Osteoblast (primary cell): ENCODE measurements at places on chromosomes 7 and 10. TPM values are rescaled to one million over a fixed set of nuclear protein-coding genes. Genes with fewer than 3 reads are reported as not detected.

DNA sequence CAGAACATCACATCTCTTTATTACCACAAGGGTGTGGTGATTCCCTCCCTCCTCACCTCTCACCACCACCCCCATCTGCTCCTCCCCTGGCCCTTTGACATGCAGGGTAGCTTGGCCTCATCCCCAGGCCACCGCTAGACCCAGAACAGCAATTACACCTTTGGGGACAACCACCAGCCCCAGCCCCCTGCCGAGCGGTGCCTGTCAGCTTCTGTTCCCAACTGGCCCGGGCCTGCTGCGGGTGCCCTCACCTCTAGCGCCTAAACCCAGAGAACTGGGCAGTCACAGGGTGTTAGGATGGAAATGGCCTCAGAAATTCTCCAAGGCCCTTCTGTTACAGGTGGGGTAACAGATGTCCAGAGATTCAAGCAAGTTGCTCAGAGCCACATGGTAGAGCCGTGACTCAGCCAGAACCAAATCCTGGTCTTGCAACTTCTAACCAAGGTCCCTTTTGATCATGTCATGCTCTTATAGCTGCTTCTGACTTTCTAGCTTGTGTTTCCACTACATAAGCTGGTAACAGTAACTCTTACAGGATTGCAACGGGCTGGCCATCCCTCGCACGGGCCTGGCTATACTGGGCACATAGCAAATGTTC, 78.0 kb downstream of the PRKAG2 start:
- no peak for DNase-seq

GRCh38 chr10:78736926-78737630, 331.7 kb upstream of the ZMIZ1 start:
- no peak for DNase-seq

GRCh38 chr7:97006055-97006815, 882 bp downstream of the DLX6 start:
- DNase-seq = peak; percentile 97

- no peak for DNase-seq
Observed at GRCh38 chr7:151923097-151923876, 33.0 kb upstream of the GALNTL5 start.

DNA sequence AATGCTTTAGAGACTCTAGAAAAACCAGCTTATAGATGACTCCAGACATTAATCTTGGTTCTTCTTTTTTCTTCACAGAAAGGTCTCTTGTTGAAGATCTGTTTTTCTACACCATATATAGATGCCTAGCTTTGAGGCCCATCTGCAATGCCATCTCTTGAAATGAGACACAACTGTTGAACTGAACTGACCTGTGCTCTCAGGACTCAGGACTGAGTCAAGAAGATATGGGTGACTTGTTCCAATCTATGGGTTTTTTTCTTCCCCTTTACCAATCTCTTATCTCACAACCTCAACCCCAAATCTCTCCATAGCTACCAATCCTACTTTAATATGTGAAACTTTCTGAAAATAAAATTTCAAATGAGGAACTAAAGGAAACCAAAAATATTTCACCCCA, 194.7 kb downstream of the SNX13 start:
- DNase-seq = no peak

GRCh38 chr7:111145472-111145871, 54.5 kb downstream of the LRRN3 start:
- no peak for DNase-seq

DNA sequence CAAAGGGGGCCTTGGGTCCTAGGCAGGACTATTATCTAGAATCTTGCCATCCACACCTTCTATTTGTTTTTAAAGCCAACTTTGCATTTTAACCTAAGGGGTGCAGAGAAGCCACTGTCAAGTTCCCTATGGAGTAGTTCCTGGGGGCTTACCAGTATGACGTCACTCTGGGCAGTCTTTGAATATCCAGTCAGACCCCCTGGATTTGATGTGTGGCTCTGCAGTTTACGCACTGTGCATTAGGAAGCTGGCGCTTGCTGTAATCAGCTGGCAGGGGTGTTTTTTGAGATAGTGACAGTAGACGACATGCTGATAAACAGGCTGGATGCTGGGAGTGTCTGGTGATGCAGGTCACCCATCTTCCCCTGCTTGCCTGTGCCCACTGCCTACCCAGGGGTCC, 892.7 kb upstream of the ZNF722 start:
- DNase-seq = no peak

- peak; percentile 61 for DNase-seq
Observed at GRCh38 chr7:129613016-129613337, 1.5 kb downstream of the NRF1 start.

- no peak for DNase-seq
Observed at GRCh38 chr10:46229144-46229563, 57.6 kb upstream of the ANTXRL start.

DPCD gene
- total RNA-seq = 28.9 and 36.2 TPM in 2 replicates

THSD7A gene
- total RNA-seq = under 0.01 TPM in 2 replicates
